Endothelial cell of umbilical vein (primary cell): ENCODE measurements at places on chromosomes 3 and 15. TPM values are rescaled to one million over a fixed set of nuclear protein-coding genes. Genes with fewer than 3 reads are reported as not detected.

ROBO1 gene
- 4.3 and 5.9 TPM in 2 replicates for polyA plus RNA-seq

PLS1 gene
- 0.45 and 0.59 TPM in 2 replicates for polyA plus RNA-seq

DAPK2 gene
- 2.8 and 2.9 TPM in 2 replicates for polyA plus RNA-seq

SLC22A14 gene
- 0.10 TPM in 1 of 2 replicates, not detected in the other for polyA plus RNA-seq

GOLGA6D gene
- polyA plus RNA-seq = not detected in 2 replicates

CYP1A2 gene
- polyA plus RNA-seq = not detected in 2 replicates

WWTR1 gene
- polyA plus RNA-seq = 341 and 347 TPM in 2 replicates

ANO10 gene
- polyA plus RNA-seq = 28.4 and 28.7 TPM in 2 replicates

CCR8 gene
- not detected in 2 replicates for polyA plus RNA-seq

SGO1 gene
- 2.0 and 3.0 TPM in 2 replicates for polyA plus RNA-seq

NR1I2 gene
- 0.03 TPM in 2 replicates for polyA plus RNA-seq

FMN1 gene
- polyA plus RNA-seq = 0.01 and 0.02 TPM in 2 replicates

SRGAP3 gene
- 0.02 and 0.06 TPM in 2 replicates for polyA plus RNA-seq

PPM1M gene
- polyA plus RNA-seq = 17.5 and 19.4 TPM in 2 replicates

VEPH1 gene
- polyA plus RNA-seq = 36.7 and 42.9 TPM in 2 replicates

LIPC gene
- polyA plus RNA-seq = not detected in 2 replicates

CHRNA7 gene
- polyA plus RNA-seq = 0.51 and 0.70 TPM in 2 replicates

PARP15 gene
- polyA plus RNA-seq = 0.59 and 0.81 TPM in 2 replicates

TLR9 gene
- polyA plus RNA-seq = 0.11 TPM in 1 of 2 replicates, not detected in the other

MAP6D1 gene
- polyA plus RNA-seq = 2.4 and 2.9 TPM in 2 replicates

SLC24A5 gene
- polyA plus RNA-seq = not detected in 2 replicates

CNTN4 gene
- not detected in 2 replicates for polyA plus RNA-seq
